HFFc6 (cell line): ENCODE measurements at places on chromosomes 7 and 10.
A peak's percentile ranks its signal among the peaks of the same experiment; 100 is the strongest.

DNA sequence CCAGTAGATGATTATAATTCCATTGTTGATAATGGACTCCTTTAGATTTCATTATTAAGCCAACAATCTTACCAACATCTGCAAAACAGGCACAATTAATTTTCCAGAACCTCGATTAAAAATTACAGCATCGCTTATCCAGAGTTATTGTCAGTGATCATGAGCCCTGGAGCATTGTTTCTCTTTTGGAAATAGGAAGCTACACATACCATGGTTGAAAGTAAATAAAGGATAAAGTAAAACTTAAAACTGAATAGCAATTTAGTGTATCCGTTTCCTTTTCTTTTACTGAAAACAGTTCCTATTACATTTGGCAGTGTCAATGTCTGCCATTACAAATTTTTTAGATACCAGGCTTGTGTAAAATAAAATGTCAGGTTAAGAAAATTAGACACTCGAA, 9.9 kb upstream of the HOXA2 start:
- DNase-seq, result no peak

DNA sequence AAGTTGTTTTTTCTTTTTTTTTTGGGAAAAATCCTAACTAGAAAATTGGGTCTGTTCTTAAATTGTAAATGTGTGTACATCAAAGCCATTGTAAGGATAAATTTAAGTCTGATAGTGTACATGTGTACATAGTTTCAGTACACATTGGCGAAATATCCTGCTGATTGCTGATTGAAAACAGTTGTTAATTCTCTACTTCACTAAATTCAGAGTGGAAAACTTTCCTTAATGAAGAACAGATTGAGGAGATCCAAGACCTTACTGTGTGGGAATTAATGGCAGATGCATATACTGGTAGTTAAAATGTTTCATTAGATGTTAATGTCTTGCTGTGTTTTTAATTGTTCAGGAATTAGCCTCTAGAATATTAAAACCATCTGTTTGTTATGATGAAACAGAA, 506.0 kb downstream of the AUTS2 start:
- no peak for DNase-seq

DNA sequence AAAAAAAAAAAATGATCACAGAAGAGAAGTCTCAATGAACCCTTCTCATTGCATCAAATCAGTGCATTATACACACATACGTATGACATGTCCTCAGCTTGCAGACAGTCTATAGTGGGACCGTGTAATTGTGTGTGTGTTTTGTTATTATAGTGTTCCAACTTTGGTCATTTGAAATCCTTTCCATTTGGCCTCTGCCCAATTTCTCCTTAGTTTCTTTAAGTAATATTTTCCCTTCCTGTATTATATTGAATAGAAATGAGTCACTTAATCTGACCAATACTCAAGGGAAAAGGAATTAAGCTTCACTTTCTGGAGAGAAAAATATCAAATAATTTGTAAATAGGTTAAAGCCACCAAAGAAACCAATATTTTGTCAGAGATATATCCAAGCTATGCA, 415.5 kb upstream of the SORCS1 start:
- DNase-seq, result no peak

DNA sequence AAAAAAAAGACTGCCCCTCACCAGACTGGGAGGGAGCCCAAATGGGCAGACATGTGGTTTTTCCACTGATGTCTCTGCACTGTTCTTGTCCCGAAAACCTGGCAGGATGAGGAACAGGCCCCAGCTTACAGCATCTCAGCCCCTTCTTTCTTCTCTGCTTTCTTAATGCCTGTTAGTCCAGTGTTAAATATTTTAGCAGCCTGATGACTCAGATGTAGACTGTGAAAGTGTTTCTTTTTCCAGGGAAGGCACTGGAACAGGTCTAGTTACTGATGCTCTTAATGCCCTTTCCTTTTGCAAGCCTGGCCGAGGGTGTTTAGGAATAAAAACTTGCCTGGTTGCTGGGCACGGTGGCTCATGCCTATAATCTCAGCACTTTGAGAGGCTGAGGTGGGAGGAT, 107.7 kb downstream of the TACC2 start:
- peak; percentile 16 for DNase-seq

GRCh38 chr10:116715839-116716377, 26.5 kb downstream of the HSPA12A start:
- DNase-seq, result no peak
